ENCODE measurements at places on chromosomes 4 and X.

DNA sequence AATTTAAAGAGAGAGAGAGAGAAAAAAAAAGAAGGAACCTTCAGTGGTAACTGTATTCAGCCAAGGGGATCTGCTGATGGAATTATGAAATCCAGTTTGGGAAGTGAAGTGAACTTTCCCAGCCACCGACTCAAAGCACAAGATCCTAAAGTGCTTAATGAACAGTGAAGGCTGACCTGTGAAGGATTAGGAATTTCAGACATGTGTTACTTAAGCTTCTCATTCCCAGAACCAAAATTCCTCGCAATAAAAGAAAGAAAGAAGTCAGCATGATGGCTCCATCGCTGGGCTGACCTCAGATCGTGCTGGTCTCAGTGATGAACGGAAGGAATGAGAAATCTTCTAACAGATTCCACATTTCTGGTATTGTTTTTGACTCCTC is 135.2 kb downstream of the ARSF start:
- no peak for DNase-seq

- no peak for DNase-seq
Observed at GRCh38 chr4:153646978-153647377, 37.1 kb upstream of the TLR2 start.

DNA sequence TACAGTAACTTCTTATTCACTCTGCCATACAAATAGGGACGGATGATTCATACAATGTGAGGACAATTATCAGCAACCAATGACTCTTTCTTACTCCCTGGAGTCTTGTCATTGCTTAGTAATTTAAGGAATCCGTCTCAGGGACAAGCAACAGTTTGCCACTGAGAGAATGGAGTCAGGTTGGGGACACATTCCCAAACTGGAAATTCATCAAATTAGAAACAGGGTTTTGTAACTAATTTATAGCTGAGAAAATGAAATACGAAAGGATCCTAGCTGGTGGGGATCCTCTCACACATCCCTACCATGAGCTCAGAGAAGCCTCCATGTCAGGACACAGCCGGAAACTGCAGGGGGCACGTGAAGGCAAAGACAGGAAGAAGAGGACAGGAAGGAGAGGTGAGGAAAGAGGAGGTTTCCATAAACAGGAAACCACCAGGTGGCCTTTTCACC is 50.4 kb upstream of the KDR start:
- no peak for DNase-seq

DNA sequence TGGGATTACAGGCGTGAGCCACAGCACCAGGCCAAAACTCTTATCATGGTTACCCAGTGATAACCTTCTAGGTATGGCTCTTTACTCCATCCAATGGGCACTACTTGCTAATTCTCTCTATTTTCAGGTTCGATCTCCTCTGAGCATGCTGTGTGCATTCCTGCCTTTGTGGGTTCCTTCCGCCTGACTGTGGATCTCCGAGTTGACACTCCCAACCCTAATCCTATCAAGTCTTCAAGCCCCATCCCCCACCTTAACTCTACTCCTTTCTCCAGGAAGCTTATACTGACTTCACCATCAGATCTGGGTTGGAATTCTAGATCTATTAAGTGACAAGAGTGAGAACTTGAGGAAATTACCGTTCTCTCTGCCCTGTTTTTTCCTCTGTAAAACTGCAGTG is 64.6 kb downstream of the ZAR1 start:
- no peak for DNase-seq

DNA sequence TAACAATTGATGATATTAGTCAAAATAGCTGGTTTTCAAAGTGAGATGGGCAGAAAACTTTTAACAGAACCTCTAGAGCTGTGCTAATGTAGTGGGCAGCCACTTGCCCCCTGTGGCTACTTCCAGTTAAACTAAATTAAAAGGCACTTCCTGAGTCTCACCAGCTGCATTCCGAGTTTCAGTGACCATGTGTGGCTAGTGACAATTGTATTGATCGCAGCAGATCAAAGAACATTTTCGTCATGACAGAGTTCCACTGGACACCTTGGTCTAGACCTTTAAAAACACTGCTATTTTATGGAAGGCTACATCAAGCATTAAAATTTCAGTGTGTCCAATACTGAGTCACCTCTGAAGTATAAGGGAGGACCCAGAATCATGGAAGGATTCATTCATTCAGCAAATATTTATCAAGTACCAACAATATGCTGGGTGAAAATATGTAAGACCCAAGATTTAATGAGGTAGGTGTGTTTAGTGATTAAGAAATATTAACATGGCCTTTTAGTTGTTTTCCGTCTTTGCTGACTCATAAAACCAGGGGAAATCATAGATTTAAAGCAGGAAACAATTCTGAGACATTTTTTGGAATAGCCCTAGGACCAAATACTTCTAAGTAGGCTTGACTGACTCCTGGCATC is 5.1 kb upstream of the FAT1 start:
- no peak for DNase-seq

DNA sequence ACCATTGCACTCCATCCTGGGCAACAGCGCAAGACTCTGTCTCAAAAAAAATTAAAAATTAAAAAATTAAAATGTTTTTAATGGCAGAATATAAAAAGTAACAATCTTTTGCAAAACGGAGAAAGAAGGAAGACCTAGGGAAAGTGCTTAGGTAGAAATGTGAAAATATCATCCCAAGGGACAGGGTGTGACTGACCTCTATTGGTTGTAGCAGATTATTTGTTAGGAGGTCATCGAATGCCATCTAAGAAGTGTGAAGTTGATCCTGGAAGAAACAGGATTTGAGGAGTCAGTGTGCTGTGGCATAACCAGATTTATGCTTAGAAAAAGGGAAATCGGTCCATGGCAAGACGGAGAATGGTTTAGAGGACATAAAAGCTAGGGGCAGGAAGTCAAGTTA is 18.1 kb upstream of the C4orf36 start:
- no peak for DNase-seq

GRCh38 chr4:90207887-90208454 is 80.8 kb downstream of the CCSER1 start:
- DNase-seq = no peak

DNA sequence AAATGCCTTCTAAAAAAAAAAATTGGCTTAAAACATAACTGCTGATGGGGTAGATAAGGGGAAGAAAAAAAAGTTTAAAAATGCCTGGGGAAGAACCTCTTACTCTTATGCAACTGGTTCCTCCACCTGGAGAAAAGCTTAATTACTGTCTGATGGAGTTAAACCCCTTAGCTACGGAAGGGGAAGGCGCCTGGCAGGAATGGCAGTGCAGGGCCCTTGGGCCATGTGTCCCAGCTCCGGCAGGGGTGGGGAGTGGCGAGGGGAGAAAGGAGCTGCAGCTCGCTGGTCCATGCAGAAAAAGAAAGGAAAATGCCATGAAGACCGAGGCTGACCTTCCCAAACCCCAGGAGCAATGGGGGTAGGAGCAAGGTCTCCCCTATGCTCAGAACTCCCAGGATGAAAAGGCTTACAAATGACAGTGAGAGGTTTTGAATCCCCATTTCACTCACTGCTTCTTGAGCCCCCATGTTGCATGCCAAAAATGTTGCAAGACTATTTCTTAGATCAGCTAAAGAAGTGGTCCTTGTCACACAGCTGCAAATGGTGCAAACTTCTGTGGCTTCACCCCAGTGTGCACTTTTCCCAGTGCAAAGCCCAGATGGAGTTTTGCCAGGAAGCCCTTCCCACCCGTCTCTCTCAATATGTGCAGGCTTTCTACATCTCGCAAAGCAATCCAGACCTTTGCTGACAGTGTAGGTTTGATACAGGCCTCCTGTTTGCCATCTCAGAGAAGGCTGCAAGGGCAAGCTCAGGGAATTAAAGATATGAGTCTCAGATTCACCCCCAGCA is 204.8 kb upstream of the CT83 start:
- DNase-seq = no peak

- no peak for DNase-seq
Observed at GRCh38 chrX:20974326-20974725, 399.9 kb upstream of the CNKSR2 start.

GRCh38 chr4:124279741-124280140 is 432.8 kb downstream of the ANKRD50 start:
- no peak for DNase-seq

DNA sequence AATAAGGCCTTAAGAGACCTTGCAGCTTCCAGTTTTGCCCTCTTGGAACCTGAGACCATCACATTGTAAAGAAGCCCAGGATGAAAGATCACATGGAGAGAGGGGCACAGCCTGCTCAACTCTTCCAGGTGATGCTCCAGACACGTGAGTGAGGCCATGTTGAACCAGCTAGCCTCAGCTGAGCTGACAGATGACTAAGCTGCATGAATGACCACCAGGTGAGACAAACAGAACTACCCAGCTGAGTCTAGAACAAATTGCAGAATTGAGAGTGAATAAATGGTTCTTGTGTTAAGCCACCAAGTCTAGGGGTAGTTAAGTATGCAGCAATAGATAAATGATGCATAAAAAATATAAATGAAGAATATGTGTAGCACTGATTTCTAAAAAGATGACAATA is 16.8 kb upstream of the GPR82 start:
- no peak for DNase-seq

- DNase-seq = no peak
Observed at GRCh38 chr4:12679217-12679616, 804.9 kb downstream of the RAB28 start.

GRCh38 chr4:152103181-152103901 is 342.5 kb upstream of the GATB start:
- no peak for DNase-seq

GRCh38 chr4:160546201-160546600 is 1443.3 kb downstream of the RAPGEF2 start:
- DNase-seq = no peak

DNA sequence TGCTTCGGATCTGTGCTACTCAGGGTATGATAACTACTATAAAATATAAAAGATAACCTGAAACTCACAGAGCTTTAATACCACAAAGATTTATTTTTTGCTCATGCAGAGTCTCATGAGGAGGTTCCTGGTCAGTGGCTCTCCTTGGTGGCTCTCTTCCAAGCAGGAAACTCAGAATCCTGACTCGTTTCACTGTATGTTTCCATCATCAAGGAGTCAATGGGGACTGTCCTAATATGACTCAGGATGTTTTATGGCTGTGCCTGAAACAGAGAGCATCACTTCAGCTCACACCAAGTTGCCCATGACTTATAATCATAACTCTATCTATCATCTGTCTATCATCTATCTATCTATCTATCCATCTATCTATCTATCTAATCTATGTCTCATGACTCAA is 620.8 kb upstream of the NR3C2 start:
- DNase-seq = no peak

DNA sequence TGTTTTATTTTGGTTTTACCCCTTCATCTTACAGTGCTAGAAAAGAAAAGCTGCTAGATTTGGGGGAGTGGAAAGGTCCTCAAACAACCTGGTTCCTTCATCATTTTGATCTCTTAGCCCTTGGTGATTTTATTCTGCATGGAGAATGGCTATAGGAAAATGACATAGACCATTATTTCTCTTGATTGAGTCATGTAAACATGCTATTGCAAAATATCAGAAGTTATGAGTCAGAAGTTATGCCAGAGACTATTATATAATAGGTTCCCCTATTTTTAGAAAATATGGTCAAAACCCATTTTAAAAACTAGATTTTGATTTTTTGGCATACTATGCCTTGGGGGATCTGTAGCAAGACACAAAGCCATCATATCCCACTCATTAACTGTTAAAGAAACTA is 83.7 kb upstream of the FAM9C start:
- no peak for DNase-seq

DNA sequence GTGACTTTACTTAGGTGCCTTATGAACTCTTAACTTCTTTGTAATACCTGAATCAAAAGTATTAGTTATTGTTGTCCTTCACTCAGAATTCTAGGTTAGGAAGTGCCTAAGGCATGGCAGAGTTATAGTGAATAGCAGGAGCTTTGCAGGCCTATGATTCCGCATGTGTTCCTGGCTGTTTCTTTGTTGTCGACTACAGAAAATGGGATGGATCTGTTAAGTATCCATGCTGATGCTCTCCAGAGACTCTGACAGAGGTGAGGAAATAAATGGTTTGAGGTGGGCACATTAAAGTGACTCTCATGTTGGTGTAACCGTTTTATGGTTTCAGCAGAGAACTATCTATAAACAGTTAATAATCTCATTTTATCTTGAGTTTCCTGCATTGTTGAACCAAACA is 1601.3 kb downstream of the PCDH7 start:
- no peak for DNase-seq

Data from suprapubic skin (tissue), 4 donors.